ENCODE measurements at places on chromosomes 11 and 22.

GRCh38 chr11:68043029-68043348 lies 4.2 kb downstream of the TCIRG1 start:
- DNase-seq: no peak

- no peak for DNase-seq
Measured at GRCh38 chr11:528166-528814, 7.1 kb downstream of the HRAS start.

DNA sequence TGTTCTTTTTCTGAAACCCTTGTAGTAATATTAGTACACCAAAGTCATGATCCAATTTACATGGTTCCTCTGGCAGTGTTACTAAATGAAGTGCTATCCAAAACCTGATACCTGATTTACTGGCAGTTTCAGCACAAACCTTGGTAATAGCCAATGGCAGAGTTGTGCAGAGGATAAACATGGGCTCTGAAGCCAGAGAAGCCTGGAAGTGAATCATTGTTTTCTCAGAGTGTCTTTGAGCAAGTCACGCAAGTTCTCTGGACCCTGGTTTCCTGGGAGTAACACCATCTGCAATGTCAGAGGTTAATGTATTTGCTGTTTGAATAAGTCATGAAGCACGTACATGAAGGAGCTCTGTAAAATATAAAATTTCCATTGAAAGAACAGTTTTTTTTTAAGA lies 222.3 kb upstream of the NARS2 start:
- DNase-seq: no peak

GRCh38 chr11:116642902-116643301 lies 129.9 kb downstream of the BUD13 start:
- no peak for DNase-seq

DNA sequence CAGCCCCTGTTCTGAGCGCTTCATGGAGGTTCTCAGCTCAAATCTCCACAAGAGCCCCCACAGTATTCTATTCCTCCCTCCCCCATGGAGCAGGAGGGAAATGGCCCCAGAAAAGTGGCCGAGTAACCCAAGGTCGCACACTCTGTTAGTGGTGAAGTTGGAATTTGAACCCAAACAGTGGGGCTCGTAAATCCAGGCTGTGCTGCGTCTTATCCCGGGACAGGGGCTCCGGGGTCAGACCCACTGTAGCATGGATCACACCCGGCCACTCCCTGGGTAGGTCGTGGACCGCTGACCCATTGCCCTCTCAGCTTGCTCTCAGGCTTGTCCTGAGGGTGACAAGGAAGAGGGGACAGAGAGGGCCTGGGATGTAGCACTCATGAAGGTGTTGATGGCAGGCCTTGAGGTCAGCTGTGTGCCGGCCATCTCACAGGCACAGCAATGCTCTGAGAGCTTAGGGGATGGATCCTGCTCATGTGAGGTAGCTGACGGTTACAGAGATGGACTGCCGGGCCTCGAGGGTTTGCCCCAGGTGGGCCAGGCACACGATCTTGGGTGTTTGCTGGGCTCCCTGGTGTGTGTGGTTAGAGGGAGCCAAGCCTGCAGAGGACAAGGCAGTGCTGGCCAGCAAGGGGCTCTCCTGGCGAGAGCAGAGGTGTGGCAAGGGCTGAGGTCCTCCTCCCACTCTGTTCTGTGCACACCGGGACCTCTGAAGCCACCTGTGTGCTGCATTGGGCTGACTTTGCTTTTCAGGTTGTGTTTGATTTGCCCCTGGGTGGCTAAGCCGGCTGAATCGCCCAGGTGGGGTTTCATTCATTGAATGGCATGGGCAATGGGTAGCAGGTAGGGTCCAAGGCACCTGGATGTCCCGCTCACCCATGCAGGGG lies 2.3 kb upstream of the FGF19 start:
- DNase-seq: no peak

DNA sequence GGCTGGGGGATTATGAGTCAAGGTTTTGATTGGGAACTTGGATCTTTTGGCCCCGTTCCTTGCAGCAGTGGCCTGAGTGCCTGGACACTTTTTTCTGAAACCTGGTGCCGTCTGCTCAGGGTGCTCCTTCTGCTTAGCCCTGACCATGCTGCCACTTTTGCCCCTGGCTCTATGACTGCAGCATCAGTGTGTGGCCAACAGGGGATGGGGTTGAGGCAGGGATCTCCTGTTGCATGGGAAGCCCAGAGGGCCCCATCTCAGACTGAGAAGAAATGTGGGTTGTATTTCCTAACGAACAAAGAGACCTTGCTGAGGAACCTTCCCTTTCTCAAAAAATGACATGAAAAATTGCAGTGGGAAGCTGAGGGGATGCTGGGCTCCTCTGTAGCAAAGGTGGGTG lies 18.7 kb downstream of the POU2F3 start:
- DNase-seq: no peak

GRCh38 chr11:85668157-85668556 lies 3.2 kb upstream of the CREBZF start:
- DNase-seq: no peak

DNA sequence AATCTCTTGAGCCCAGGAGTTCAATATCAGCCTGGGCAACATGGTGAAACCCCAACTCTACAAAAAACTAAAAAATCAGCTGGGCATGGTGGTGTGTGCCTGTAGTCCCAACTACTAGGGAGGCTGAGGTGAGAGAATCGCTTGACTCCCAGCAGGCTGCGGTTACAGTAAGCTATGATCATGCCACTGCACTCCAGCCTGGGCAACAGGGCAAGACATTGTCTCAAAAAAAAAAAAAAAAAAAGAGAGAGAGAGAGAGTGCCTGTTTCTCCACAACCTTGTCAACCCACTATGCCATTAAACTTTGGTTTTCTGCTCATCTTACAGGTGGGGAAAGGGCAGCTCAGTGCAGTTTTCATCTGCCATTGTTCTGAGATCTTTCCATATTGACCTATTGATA lies 5.1 kb downstream of the FOLR3 start:
- no peak for DNase-seq

DNA sequence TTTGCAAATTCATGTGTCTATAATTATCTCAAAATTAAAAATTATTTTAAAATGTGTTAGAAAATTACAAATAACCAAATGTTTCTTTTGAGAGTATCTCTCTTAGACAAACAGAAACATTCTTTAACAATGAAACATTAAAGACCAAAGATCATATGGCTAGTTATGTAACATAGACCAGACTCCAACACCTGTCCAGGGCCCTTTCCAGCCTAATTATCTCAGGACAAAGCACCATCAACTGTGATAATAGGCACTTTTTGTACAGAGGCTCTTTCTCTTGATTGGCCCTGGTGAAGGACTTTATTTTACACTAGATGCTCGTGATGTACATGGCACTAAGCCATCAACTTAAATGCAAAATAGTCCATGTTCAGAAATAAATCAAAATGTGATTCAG lies 5.0 kb upstream of the PLEKHA7 start:
- no peak for DNase-seq

- DNase-seq: no peak
Measured at GRCh38 chr11:11553573-11553972, 68.2 kb downstream of the GALNT18 start.

GRCh38 chr11:68950270-68950669 lies 30.5 kb downstream of the MRGPRD start:
- DNase-seq: no peak

- DNase-seq: no peak
Measured at GRCh38 chr11:35247428-35247827, 108.5 kb downstream of the CD44 start.

GRCh38 chr22:32446321-32446720 lies 17.9 kb downstream of the BPIFC start:
- DNase-seq: no peak
